ENCODE measurements at places on chromosomes 1 and 21. TPM values are rescaled to one million over a fixed set of nuclear protein-coding genes. Genes with fewer than 3 reads are reported as not detected.

- H3K4me1 ChIP-seq: no peaks in the 10 kb centered on the region
- no peaks in the 10 kb centered on the region for H3K27me3 ChIP-seq
- no peak overlapping the region for H3K4me3 ChIP-seq
- no peak for DNase-seq
- no peak overlapping the region for H3K27ac ChIP-seq
- H3K36me3 ChIP-seq: no peaks in the 10 kb centered on the region
Measured at GRCh38 chr1:29634324-29634723, 398.0 kb downstream of the PTPRU start.

DNA sequence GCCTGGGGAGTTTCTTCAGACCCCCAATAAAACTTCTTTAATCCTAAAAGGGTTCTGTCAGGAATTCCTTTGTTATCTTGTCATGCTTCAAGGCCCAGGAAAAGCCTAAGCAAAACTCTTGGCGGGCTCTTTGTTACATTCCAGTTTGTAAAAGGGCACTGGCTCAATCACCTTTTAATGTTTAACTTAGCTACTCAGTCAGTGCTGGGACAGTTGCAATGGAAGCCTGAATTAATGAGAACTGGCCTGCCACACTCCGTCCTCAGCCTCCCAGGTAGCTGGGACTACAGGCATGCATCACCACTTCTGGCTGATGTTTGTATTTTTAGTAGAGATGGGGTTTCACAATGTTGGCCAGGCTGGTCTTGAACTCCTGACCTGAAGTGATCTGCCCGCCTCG is 21.3 kb upstream of the ASB17 start:
- peaks cover 44% of the 10 kb centered on the region for H3K4me1 ChIP-seq
- H3K27ac ChIP-seq: peak overlapping the region; percentile 22
- peak; percentile 74 for DNase-seq
- H3K27me3 ChIP-seq: no peaks in the 10 kb centered on the region
- no peaks in the 10 kb centered on the region for H3K36me3 ChIP-seq

GRCh38 chr1:74464037-74464436 is 48.4 kb downstream of the LRRC53 start:
- DNase-seq: no peak
- H3K27ac ChIP-seq: no peak overlapping the region
- H3K4me1 ChIP-seq: no peaks in the 10 kb centered on the region
- H3K27me3 ChIP-seq: no peaks in the 10 kb centered on the region

- H3K4me1 ChIP-seq: no peaks in the 10 kb centered on the region
- H3K27me3 ChIP-seq: no peaks in the 10 kb centered on the region
- no peak overlapping the region for H3K27ac ChIP-seq
- H3K4me3 ChIP-seq: peak overlapping the region; percentile 53
- H3K36me3 ChIP-seq: no peaks in the 10 kb centered on the region
Measured at GRCh38 chr1:170075186-170075585, 691 bp upstream of the KIFAP3 start.

The CAMK2N1 gene
- 55.0 TPM for total RNA-seq

All from Caco-2 (cell line).